ENCODE measurements at places on chromosomes 1 and 21.

GRCh38 chr21:43712268-43712942 is 6.5 kb upstream of the PDXK start:
- peak; percentile 83 for DNase-seq

GRCh38 chr1:83112248-83112885 is 886.6 kb downstream of the TTLL7 start:
- no peak for DNase-seq

DNA sequence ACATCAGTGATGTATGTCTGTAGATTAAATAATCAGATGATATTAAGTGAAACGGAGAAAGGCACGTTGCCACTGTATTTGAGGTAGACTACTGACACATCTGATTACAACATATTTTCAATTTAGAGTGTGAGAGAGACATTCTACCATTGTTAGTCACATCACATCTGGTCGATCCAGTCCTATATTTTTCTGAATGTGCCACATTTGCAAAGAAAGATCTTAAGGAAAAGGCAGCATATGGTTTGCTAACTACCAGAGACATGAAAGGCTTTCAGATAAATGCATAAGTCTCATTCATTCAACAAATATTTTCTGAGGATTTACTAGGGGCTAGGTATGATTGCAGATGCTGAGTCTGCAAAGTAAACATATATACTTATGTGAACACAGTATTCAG is 114.3 kb upstream of the RUNX1 start:
- DNase-seq, result no peak

DNA sequence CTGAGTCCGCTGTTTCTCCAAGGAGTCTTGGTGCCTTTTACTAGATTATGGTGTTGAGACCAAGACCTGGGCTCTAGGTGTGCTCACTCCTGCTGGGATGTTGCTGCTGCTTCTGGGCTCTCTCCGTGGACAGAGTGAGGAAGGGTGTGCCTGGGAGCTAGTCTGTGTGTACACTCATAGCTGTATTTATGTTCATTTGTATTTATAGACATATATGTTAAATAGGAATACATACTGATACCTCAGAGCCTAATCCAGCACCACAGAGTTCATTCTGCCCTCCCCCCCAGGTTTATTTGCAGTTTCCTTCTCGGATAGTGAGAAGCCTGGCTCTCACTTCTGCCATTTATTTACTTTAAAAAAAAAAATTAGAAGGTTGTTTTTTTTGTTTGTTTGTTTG is 12.6 kb downstream of the PCNT start:
- no peak for DNase-seq

DNA sequence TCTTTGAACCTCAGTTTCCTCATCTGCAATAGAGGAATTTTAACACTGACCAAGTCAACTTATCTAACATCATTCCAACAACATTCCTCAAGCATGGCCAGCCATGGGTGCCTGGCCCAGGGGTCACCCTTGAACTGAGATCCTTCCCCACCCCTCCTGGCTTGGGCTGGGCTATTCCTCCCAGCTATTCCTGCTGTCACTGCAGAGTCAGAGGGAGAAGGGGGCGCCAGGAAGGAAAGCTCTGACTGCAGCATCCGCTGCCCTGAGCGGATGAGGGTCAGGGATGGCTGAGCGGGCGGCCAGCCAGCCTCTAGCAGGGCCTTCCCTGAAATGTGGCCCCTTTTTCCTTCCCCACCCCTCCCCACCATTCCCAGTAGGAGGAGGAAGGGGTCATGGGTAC is 3.1 kb downstream of the TINAGL1 start:
- no peak for DNase-seq

- DNase-seq, result no peak
These were observed 121.0 kb upstream of the CXADR start for GRCh38 chr21:17391811-17392340.

- no peak for DNase-seq
These were observed 42.5 kb downstream of the PGM1 start for GRCh38 chr1:63635681-63636080.

DNA sequence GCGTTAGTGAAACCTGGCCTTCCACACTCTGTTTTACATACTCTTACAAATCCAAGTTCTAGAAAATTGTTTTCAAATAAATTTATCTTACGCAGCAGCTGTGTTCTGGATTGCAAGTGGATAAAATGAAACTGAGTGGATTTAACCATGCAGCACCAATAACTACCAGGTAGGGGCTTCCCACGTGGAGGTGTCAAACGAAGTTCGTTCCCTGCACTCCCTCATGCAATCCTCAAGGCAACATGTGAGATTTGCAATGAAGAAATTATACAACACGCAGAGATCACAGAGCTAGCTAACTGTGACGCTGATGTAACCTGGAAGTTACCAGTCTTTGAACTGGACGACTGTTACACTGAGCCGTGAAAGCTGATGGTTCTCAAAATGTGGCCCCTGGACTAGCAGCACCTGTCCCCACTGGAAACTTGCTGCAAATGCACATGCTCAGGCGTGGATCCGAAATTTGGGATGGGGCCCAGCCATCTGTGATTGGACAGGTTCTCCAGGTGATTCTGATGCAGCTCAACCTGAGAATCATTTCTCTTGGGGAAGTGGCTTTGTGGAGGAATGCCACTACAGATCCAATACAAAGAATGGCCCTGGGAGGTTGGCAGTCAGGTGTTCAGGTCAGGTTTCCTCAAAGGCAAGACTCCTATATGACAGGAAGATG is 36.3 kb downstream of the RSPH1 start:
- DNase-seq, result no peak

DNA sequence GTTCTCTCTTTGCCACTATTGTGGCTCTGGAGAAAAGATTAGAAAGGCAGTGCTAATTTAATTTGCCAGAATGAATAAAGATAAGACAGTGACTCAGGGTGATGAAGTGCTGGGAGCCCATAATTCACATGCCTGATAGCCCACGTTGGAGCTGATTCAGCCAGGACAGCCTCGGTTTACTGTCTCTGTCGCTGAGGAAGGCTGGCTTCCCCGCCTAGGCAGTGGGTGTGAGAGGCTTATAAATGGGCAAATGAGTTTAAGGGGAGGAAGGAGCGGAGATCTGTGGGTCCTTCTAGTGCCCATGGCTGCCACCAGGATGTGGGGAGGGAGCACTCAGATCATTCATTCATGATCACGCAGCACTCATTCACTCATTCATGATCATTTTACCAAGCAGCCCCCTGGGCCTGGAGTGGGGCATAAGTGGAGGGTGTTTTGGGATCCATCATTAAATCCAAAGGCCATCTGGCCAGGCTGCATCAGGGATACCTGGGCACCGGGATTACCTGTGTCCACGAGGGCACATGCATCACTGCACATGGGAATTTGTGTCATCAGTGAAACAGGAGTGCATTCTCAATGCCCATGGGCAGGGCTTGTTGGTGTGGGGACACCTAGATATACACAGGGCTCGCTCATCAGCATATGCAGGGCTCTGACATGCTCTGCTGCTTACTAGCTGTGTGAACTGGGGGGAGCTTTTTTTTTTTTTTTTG is 315.4 kb downstream of the MATN1 start:
- no peak for DNase-seq

- DNase-seq, result no peak
These were observed 4.7 kb upstream of the PADI1 start for GRCh38 chr1:17200246-17200645.

DNA sequence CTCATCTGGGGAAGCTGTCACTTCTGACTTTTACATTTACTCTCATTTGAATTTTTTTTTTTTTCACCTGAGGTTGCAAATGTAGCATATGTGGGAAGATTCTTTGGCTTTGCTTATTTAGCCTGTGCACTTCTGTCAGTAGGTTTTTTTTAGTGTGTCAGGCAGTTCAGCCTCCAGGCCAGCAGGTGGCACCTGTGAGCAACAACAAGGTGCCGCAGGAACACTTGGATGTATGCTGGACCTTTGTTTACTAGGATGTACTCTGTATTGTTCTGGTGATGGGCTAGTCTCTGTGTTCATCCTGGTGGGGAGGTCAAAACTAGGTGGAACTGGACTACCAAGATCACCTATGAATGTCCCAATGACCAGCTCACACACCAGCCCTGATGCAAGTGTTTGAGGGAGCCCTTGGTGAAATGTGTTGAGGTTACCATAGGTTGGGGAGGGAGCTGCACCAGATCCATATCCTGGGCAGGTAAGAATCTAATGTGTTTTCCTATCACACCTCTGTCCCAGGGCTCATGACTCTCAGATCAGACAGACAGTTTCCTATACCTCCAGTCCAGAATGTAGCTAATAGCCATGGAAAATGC is 618.2 kb downstream of the BRINP3 start:
- DNase-seq, result peak; percentile 73

- DNase-seq, result no peak
These were observed 86.9 kb downstream of the GRIK3 start for GRCh38 chr1:36947384-36947783.

DNA sequence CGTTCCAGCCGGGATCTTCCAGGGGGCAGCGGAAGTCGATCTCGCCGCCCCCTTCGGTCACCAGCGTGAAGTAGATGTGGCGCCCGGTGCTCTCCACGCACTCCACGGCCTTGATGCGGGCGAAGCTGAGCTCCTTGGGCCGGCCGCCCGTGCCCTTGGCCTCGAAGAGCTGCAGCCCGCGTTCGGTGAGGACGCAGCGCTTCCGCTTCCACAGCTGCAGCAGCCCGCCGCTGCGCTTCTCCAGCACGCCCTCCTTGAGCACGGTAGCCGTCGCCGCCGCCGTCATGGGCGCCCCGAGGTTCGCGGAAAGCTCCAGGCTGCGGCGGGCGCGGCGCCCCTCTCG is 516 bp downstream of the PHLDA3 start:
- DNase-seq, result peak; percentile 46

DNA sequence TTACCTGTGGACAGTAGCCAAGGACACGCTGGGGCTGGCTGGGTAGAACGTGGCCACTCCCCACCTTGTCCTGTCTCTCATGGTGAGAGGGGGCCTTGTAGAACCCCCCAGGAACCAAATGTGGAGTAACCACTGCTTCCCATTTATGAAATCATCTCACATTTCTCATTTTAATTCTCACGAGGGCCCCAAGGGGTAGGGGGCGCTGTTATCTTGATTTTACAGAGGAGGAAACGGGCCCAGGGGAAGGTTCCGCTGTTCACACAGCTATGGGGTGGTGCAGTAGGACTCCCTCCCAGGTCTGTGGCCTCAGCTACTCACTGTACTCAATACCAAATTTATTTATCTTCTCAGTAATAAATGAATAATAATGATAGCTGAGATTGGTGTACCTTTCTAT is 5.5 kb downstream of the SMPDL3B start:
- DNase-seq, result no peak

DNA sequence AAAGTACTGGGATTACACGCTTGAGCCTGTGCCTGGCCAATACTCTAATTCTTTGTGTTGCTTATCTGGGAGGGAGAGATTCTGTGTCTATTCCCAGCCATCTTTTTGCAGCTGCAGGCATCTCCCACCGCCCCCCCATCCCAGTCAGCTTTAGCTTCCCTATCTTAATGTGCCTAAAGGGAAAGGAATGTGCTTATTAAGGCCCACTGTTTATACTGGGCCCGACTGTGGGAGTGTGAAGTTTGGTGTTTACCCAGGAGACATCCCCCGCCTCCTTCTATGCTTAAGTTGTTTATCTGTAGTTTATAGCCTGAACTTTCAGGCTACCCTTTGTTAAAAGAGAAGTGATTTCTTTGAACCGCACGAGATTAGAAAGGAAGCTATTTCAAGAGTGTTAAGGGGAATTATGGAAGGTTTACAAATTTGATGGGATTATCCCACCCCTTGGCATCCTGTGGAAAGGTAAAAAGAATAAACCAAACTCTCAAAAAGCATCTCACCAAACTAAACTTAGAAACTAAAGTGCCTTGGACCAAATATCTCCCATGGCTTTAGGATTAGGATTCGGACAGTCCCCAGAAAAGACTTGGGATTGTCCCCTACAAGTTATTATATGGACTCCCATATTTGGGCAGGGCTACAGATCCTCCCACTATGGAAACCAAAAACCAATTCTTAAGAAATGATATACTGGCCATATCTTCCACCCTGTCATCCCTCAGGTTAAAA is 25.5 kb upstream of the ZNF496 start:
- DNase-seq, result peak; percentile 85

- no peak for DNase-seq
These were observed 25.8 kb downstream of the ABCA4 start for GRCh38 chr1:94095112-94095637.

DNA sequence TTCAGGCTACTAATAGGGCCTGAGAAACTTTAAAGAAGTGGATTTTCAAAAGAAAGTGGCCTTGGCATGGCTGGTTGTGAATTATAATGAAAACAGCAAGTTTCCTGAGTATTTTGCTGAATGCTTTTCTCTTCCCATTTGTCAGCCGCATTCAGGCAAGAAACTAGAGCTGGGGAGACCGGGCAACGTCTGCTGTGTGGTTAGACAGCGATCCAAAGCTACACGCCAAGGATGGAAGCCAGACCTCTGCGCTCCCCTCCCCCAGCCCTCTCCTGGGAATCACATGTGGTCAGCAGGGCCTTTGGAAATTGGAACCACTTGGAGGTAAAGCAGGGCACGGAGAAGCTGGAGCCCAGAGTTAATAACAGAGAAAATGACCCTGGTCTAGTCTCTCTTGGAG is 114.1 kb upstream of the CD34 start:
- DNase-seq, result no peak

GRCh38 chr1:67126111-67126746 is 8.5 kb downstream of the C1orf141 start:
- no peak for DNase-seq

DNA sequence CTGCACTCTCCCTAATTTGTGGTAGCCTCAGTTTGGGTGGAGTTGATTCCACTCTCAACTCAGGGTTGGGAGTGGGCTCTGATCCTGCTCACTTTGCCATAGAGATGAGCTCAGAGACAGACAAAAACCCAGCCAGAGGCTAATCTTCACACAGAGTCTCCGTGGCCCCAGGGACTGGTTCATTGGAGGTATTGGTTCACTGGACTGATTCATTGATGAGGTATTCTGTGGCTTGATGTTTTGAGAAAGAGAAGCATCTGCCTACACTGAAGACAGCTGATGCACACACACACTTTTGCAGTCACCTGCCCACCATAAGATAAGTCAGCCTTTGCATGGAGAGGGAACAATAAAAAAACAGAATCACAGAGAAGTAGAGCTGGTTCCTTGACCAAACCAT is 183.8 kb downstream of the AJAP1 start:
- no peak for DNase-seq

DNA sequence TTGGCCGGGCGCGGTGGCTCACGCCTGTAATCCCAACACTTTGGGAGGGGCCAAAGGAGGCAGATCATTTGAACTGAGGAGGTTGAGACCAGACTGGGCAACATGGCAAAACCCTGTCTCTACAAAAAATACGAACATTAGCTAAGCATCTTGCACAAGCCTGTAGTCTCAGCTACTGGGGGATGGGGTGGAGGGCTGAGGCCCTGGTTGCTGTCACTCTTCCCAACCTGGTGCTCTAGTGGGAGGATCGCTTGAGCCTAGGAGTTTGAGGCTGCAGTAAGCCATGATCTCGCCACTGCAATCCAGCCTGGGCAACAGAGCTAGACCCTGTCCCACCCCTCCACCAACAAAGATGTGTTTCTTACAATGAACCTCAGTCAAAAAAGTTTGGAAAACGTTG is 2.8 kb downstream of the PHGDH start:
- DNase-seq, result peak; percentile 50

DNA sequence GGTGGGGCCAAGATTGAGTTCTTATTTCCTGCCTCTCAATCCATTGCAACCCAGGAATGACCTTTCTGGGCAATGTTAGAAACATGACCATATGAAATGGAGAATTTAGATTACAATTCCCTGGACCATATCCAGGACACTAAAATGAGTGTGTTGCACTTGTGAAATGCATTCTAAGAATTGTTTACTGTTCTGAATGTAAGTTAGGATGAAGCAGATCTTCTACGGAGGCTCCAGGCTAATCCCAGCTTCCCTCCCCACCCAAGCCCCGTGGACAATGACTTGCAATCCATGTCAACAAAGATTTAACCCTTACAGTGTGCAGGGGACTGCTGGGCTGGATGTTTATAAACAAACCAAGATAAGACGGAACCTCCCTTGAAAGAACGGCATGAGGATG is 31.7 kb upstream of the HAO2 start:
- DNase-seq, result no peak

Data from ELF-1 (cell line).